ENCODE measurements at places on chromosomes 11 and 22. TPM values are rescaled to one million over a fixed set of nuclear protein-coding genes. Genes with fewer than 3 reads are reported as not detected.

The TSGA10IP gene
- not detected for total RNA-seq

The OR51E2 gene
- total RNA-seq: 0.63 TPM

The DDTL gene
- total RNA-seq: 3.0 TPM

The CASP5 gene
- total RNA-seq: 0.74 TPM

The OR8A1 gene
- not detected for total RNA-seq

The PAK1 gene
- 46.6 TPM for total RNA-seq

The MOV10L1 gene
- 9.7 TPM for total RNA-seq

The CAVIN3 gene
- 36.7 TPM for total RNA-seq

The CD3G gene
- 1.1 TPM for total RNA-seq

The MAP6 gene
- 5.6 TPM for total RNA-seq

The TLCD5 gene
- 11.2 TPM for total RNA-seq

The MYOD1 gene
- 1.1 TPM for total RNA-seq

The MS4A10 gene
- total RNA-seq: not detected

The CEND1 gene
- not detected for total RNA-seq

The IGLL1 gene
- total RNA-seq: not detected

The YAP1 gene
- 129 TPM for total RNA-seq

All from urinary bladder (tissue), 4 donors.